ENCODE measurements at places on chromosomes 7 and 10.
A peak's percentile ranks its signal among the peaks of the same experiment; 100 is the strongest.

DNA sequence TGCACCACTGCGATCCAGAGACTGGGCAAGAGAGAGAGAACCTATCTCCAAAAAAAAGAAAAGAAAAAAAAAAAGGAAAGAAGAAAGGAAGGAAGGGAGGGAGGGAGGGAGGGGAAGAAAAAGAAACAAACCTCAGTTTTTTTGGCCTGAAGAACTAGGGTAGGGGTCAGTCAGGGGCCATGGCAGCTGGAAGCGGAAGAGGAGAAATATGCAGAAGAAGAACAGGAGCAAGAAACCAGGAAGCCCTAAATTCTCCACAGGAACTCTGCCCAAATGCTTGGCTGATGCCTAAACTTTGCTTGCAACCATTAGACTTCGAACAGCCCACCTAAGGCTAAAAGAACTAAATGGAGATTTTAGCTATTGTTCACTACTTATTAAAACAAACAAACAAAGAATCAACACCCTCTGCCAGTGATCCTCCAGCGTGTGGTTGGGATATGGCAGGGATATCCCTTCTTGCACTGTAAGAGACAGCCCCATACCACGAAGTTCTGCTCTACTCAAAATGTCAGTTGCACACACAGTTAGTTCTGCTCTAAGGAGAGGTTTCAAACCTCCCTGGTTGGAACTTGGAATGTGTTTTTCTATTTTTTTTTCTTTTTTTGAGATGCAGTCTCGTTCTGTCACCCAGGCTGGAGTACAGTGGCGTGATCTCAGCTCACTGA, 139.5 kb downstream of the FAM107B start:
- DNase-seq, result no peak

DNA sequence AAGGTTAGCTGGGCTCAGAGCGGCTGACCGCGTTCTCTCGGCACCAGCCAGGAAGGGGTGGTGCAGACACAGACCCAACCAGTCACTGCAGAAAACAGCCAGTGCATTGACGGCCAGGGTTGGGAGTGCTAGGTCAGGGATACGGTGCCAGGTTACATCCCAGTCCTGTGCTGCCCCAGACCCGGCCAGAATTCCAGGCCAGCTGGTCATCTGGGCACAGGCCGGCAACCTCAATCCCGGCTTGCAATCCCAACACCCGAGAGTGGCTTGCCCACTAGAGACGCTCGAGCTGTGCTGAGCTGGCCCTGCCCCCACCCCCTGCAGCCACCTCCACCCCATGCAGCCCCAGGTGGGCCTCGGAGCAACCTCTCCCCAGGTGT, 3.8 kb downstream of the PRAP1 start:
- no peak for DNase-seq

GRCh38 chr7:49773218-49773935, at the start of gene VWC2:
TSS of gene VWC2 (plus strand) at chr7:49773638. CDS start at chr7:49775436, 1,798 bp downstream.
- peak; percentile 9 for DNase-seq

DNA sequence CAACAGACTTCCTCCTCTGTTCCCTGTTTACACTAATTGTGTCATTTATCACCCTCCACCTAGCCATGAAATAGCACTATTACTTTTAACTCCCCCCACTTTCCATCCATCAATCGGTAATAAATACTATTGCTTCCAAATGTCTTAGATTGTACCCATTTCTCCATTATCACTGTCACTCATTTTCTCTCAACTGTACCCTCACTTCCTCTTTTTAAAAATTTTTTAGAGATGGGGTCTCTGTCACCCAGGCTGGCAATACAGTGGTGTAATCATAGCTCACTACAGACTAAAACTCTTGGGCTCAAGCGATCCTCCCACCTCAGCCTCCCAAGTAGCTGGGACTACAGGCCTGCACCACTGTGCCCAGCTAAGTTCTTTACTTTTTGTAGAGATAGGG, 123.5 kb upstream of the EGR2 start:
- DNase-seq, result no peak

GRCh38 chr10:85548034-85548433, 818.6 kb downstream of the GRID1 start:
- peak; percentile 67 for DNase-seq

GRCh38 chr10:76451911-76452310, 1020.5 kb downstream of the LRMDA start:
- no peak for DNase-seq

DNA sequence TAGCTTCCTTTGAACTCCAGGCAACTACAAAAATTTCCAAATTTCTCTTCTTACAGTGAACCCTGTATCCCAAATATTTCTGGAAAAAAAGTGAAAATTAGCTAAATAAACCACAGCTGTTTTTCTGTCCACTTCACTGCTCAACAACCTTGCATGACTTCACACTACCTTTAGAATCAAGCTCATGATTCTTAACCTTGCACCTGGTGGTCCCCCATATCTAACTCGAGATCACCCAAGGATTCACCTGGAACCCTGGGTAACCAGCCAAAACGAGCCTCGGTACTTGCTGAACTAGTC, 47.5 kb downstream of the PDLIM1 start:
- DNase-seq, result no peak

DNA sequence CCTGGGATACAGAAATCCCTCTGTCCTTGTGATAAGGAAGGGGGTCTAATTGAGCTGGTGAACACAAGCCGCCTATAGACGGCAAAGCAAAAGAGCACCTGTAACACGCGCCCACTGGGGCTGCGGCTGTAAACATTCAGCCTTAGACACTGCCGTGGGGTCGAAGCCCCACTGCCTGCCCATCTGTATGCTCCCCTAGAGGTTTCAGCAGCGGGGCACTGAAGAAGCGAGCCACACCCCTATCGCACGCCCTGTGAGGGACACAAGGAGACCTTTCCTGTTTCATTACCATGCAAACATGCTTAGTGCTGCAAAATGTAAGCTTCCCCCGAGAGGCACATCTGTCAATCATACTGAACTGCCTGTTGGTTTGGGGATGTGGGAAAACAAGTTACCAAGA, 82.1 kb downstream of the NRP1 start:
- no peak for DNase-seq

GRCh38 chr10:33240931-33241330, 93.5 kb downstream of the NRP1 start:
- DNase-seq, result no peak

- no peak for DNase-seq
Observed at GRCh38 chr10:122113161-122113944, 124.4 kb downstream of the TACC2 start.

DNA sequence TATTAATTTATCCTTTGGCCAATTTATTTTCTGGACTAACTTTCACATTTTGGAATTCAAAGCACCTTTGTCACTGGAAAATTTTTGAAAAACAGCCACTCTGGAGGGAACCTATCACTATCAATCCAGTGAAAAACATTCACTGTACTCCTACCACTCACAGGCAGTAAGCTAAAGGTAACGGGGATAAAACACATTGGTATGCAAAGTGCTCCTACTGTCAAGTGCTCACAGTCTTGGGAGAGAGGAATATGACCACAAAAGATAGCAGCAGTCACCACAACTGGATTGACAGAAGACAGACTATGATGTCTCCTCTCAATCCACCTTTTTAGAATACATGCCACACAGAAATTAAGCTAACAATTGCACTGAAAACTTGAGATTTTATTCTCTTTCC, 13.3 kb downstream of the GSAP start:
- no peak for DNase-seq

GRCh38 chr7:122269241-122269640, 35.3 kb downstream of the FEZF1 start:
- DNase-seq, result no peak

GRCh38 chr10:114751856-114752255, 69.7 kb upstream of the FHIP2A start:
- no peak for DNase-seq

DNA sequence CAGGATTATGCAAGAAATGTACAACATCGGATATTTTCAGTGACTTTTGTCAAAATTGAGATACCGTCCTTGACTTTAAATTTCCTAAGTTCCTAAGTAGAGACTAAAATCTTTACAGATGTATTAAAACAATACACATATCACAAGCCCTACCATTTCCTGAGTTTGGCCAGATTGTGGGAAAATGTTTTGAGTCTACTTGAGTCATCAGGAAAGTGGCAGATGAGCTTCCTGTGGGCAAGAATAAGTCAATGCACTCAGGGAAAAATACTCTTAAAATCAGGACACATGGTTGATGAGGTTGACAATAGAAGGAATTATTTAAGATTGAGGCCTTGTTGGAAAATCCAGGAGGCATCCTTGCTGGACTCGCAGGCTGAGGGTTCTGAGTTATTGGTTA, 162.5 kb downstream of the SNX10 start:
- DNase-seq, result no peak

- no peak for DNase-seq
Observed at GRCh38 chr7:152868122-152869040, 108.8 kb downstream of the ACTR3B start.

DNA sequence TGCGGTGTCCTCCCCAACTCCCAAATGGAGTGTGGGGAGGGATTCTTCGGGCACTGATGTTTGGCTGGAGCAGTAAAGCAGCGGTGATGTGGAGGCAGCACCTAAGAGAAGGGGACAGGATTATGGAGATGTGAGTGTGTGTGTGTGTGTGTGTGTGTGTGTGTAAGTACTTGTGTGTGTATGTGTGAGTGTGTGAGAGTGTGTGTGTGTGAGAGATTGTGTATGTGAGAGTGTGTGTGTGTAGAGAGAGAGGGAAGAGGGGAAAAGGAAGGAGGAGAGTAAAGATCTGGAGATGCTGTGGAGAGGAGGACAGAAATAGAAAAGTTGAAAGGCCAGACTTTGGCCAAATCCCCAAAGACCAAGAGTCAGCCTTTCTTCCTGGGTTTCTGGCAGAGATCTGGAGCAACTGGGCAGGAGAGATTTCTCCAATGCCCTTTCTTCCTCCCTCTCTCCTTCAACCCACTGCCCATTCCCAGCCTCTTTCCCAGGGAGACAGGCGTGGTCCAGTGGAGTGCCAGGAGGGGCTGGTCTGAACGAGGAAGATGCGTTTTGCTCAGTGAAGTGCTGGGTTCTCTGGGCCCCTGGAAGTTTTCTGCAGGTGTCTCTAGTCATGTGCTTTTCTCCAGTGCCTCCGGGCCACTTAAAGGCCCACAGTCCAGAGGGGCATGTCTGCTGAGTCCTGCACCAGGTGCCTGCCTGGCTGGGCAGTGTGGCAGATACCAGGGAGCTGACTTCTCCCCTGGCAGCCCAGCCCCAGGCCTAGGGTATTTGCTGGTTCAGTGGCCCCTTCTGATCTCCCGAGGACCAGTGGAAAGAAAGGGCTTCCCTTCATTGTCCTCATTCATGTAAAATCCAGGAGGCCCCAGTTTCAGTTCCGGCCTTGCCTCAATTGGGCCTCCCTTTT, 60.5 kb downstream of the HK1 start:
- no peak for DNase-seq

- peak; percentile 51 for DNase-seq
Observed at GRCh38 chr7:42843205-42843800, 68.6 kb downstream of the C7orf25 start.

GRCh38 chr7:132197772-132198171, 378.5 kb downstream of the PLXNA4 start:
- no peak for DNase-seq

GRCh38 chr10:63286340-63286739, 153.2 kb downstream of the NRBF2 start:
- no peak for DNase-seq

DNA sequence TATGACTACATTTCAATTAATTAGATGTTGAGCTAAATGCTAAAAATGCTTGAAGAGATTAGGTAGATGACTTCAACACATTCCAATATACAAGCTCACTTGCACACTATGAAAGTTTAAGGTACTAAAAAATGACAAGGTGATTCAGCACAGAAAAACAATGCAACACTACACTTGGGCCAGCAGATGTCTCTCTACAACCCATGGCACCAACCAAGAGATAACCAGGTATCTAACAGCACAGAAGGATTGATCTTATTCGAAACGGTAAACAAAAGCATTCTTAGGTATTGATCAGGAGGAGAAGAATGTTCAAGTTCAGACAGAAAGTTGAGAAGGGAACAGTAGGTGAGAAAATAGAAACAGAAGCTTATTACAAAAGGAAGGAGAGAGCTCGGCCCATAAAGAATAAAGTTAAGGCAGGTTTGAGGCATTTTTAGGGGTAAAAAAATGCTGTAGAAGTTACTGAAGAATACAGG, 248.2 kb upstream of the KLF14 start:
- DNase-seq, result peak; percentile 45

DNA sequence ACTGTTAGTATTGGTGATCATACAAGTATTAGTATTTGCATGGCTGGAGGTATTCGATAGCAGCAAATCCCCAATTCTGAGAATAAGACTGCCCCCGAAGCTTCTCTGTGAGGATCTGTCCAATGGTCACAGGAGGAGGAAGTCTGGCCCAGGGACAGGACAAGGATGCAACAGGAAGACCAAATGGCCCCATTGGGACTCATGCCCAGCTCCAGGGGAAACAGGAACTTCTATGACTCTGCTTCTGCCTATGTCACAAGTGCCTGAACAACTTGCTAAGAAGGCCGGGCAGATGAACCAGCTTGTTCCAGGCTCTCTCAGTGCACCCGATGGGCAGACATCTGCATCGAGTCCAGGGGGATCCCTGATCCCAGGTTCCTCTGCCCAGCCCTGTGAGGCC, 172.0 kb upstream of the GRB10 start:
- no peak for DNase-seq

GRCh38 chr7:151038951-151039849, 9.1 kb upstream of the ASIC3 start:
- DNase-seq, result no peak

DNA sequence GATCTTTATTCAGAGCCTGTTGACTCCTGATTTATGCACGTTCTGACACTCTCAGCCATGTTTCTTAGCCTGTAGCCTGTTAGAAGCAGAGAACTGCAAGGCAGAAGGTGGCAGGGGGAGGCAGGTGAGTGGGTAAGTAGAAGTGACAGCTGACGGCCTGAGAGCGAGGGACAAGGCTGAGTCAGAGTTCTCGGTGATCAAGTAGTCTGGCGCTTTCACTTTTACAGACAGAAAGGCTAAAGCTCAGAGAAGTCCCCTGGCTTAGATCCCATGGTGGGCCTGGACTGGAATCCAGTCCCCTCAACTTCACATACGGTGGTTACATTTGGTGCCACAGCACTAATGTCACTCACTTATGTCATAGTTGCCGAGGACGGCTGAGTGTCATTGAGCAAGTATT, 139.0 kb downstream of the TACC2 start:
- peak; percentile 12 for DNase-seq

DNA sequence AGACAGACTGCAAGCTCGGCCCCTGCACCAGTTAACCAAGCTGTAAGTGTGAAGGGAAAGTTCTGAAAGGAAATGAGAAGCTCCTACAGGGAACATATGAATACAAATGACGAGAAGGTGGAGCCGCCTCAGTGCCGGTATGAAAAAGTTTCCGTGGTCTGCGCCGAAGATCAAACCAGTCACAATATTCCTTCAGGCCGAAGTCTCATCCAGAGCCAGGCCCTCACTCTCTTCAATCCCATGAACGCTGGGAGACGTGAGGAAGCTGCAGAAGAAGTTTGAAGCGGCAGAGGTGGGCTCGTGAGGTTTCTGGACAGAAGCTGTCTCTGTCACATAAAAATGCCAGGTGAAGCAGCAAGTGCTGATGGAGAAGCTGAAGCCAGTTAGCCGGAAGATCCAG, 71.9 kb downstream of the CFAP46 start:
- DNase-seq, result no peak

DNA sequence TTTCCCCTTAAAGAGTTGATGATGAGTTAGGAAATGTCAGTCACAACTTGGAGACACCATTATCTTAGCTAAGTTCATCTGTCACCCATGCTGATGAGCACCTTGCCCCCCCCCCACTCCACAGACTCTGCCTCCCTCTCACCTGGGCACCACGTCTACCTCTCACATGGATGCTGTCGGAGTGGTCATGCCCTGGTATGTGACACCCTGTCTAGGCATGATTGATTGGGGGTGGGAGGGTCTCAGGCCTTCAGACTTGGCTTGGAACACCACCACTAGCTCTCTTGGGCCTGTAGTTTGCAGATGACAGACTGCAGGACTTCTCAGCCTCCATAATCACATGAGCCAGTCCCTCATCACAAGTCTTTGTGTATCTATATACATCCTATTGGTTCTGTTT, 78.0 kb downstream of the WDR37 start:
- DNase-seq, result no peak

All from MM.1S (cell line).